ENCODE measurements at places on chromosomes 1 and 21.

DNA sequence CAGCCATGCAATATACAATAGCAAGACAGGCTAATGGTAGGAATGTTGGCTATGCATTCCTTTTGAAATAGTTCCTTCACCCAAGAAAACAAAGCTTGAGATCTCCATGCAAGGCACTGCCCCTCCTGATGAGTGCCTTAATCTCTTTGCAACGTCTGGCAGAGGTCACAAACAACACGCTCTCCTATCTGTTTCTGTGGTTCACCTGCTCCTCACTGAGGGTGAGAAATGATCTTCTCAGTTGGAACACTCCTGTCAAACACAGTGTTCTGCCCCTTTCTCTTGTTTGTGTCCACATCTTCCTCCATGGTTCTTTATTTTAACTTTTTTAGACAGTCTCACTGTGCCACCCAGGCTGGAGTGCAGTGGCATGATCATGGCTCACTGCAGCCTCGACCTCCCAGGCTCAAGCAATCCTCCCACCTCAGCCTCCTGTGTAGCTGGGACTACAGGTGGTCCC lies 21.2 kb upstream of the XPR1 start:
- no peak for DNase-seq

DNA sequence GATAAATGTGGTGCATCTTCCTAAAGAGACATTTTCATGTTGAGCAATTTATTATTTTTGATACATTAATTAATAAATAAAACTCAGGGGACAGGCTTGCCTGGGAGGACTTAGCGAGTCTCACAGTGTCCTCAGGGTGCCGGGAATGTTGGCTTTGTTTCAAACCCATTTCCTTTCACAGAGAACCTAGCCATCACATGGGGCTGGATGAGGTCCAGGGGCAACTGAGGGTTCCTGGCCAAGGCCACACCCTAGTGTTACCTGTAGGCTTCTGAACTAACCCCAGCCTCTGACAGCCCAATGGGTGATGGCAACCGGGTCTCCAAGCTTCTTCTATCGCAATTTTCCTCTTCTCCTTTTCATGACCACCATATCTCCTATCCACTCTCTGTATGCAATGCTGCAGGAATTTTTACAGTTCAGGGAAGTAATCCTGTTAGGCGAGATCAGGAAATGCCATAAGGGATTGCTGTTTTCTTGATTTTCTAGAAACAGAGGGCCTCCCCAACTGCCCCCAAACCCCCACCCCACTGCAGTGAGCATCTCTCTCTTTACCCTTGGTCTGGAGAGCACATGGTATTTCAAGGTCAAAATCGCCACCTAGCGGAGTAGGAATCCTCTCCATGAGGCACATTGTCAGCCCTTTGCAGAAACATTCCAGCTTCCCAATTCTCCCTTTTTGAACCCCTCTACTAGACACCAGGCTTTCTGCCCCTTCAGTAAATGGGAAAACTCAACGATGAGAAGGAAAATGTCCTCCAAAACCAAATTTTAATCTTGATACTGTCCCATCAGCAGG lies 22.1 kb upstream of the SMYD3 start:
- no peak for DNase-seq

DNA sequence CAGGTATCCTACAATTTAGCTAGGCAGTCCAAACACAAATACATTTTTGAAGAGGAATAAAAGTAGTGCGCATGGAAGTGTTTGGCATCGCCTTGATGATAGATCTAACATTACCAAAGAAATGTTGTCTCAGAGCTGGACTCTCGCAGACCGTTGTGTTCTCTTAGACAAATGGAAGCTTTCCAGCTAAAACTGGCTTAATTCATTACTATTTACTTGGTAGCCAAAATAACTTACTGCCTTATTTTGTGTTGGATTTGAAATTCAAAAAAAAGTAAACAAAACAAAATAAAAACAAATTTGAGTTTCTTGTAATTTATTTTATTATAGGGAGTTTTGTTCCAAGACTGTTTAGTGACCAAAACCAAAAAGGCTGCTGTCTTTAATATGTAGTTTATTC lies 51.6 kb downstream of the PDE4B start:
- DNase-seq = no peak

DNA sequence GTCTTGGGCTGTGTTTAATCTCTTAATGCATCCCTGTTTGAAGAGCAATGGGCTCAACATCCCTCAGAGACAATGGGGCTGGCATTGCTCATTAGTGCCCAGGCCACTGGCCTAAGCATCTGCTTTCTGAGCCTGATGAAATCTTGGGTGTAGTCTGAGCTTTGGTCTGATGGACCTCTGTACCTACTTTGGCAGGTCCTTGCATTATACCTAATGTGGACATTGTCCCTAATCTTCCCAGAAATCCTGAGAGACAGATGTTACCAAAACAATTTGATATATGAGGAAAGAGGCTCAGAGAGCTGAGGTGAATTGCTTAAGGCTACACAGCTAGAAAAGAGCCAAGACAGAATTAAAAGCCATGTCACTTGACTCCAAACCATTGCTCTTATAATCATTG lies 95.0 kb downstream of the PTPRU start:
- no peak for DNase-seq

GRCh38 chr1:44074415-44074814 lies 43.2 kb upstream of the SLC6A9 start:
- DNase-seq = no peak

GRCh38 chr1:77643456-77643855 lies 39.0 kb downstream of the ZZZ3 start:
- no peak for DNase-seq

DNA sequence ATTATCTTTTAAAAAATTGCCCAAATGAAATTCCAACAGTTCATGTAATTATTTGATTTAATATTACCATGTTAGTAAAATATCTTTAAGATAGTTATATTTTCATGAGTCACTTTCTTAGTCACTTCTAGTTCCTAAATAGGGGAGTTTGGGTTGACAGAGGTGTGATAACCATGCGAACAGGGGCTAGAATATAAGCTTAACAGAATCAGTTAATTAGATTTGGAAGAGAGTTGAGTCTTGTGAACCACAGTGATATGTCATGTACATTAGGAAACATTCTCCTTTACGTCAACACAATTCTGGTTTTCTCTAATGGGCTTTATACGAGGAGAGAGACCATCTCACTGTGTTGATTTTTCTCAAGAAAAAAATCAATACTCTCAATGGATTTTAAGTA lies 64.8 kb upstream of the ZNF281 start:
- no peak for DNase-seq

GRCh38 chr1:4117196-4117595 lies 217.1 kb upstream of the C1orf174 start:
- no peak for DNase-seq

DNA sequence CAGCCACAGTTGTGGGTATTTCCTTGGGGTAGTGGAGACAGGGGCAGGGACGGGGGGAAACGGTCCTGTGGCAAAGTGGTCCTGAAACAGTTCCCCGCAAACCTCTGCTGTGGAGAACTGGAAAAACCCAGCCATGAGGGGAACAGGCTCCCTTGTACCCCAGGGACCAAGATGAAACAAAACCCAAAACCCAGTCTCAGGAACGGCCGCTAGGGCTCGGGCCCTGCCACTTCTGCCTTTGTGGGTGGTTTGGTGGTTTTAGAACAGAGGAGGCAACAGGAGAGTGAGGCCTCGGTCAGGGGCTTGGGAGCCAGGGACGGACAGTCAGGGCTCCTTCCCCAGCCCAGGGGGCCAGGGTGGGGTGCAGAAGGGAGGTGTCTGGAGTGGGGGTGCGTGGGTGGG lies 24.8 kb upstream of the EDN2 start:
- no peak for DNase-seq

- no peak for DNase-seq
Measured at GRCh38 chr1:30514137-30514654, 209.2 kb downstream of the MATN1 start.

Data from urothelium cell line (cell line).